ENCODE measurements at places on chromosomes 16 and 17.

- no peak for DNase-seq
Measured at GRCh38 chr16:50709980-50710379, 16.6 kb downstream of the NOD2 start.

DNA sequence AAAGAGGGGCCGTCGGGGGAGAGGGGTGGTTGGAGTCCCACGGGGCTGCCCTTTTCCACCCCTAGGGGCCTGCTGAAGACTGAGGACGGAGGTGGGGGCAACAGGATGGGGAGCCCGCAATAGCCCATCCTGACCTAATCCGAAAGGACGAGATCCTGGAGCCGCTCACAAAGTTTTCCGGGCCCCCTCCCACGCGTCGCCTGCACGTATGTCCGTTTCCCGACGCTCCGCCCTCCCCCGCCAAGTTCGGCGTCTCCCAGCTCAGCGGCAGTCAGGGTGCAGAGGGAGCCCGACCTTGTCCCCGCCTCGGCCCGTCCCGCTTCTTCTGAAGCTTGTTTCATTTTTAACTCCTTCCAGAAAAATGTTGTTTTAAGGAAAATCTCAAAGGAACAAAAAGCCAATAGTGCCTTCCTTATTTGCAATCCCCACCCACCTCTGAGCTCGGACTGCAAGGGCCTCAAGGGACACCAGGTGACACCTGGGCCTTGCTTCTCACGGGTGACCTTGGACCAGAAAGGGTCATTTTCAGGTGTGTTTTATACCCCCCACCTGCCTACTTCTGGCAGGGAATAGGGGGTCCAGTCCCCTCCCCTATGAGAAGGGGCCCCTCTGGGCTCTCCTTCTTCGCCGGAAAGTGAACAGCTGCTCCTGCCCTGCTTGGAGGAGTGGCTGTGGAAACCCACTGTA lies 3.4 kb upstream of the ZNF423 start:
- no peak for DNase-seq

- DNase-seq = no peak
Measured at GRCh38 chr17:46770818-46771560, 47.5 kb downstream of the WNT3 start.

GRCh38 chr17:13725288-13725990 lies 123.7 kb upstream of the HS3ST3A1 start:
- no peak for DNase-seq

GRCh38 chr17:81902653-81903414 lies 796 bp downstream of the NPB start:
- DNase-seq = no peak

GRCh38 chr16:89375686-89376085 lies 114.7 kb downstream of the ANKRD11 start:
- no peak for DNase-seq

GRCh38 chr16:19142939-19143598 lies 25.0 kb upstream of the SYT17 start:
- DNase-seq = no peak

- no peak for DNase-seq
Measured at GRCh38 chr16:67255553-67256221, 6.9 kb downstream of the SLC9A5 start.

GRCh38 chr16:48687421-48688038 lies 77.5 kb upstream of the N4BP1 start:
- peak; percentile 24 for DNase-seq

DNA sequence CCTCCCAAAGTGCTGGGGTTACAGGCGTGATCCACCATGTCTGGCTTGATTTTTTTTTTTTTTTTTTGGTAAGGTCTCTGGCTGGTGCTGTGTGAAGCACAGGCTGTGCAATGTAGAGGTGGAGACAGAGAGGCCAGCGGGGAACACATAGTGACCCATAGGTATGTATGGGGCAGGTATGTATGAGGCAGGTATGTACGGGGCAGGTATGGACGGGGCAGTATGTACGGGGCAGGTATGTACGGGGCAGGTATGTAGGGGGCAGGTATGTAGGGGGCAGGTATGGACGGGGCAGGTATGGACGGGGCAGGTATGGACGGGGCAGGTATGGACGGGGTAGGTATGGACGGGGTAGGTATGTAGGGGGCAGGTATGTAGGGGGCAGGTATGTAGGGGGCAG lies 5.0 kb downstream of the RPL3L start:
- DNase-seq = no peak

DNA sequence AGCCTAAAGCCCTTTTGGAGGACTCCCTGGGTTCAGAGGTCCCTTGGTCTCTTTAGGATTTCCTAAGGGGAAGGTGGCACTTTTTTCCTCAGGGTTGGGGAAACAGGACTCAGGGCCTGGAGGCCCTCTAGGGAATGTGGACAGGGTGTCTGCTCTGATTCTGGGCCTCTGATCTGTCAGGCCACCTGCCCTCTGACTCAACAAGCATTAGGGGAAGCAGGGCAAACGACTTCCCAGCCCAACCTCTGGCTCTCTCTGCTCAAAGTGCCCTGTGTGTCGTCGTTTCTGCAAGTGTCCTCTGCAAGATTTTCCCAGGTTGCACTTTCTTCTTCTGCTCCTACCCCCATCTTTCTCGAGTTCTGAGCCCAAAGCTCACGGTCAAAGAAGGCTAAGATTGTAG lies 6.6 kb upstream of the IGFBP4 start:
- DNase-seq = no peak

- no peak for DNase-seq
Measured at GRCh38 chr16:67115639-67116038, 5.9 kb downstream of the PHAF1 start.
